Fibroblast of skin of abdomen (primary cell): ENCODE measurements at places on chromosomes 7 and 10.

GRCh38 chr10:48193556-48193955 is 80.9 kb downstream of the FRMPD2 start:
- DNase-seq: no peak

- DNase-seq: no peak
Measured at GRCh38 chr10:7856678-7857077, 38.4 kb downstream of the TAF3 start.

GRCh38 chr7:85736085-85736484 is 549.2 kb upstream of the SEMA3D start:
- DNase-seq: no peak

GRCh38 chr10:129961157-129961701 is 2.8 kb downstream of the EBF3 start:
- DNase-seq: no peak

DNA sequence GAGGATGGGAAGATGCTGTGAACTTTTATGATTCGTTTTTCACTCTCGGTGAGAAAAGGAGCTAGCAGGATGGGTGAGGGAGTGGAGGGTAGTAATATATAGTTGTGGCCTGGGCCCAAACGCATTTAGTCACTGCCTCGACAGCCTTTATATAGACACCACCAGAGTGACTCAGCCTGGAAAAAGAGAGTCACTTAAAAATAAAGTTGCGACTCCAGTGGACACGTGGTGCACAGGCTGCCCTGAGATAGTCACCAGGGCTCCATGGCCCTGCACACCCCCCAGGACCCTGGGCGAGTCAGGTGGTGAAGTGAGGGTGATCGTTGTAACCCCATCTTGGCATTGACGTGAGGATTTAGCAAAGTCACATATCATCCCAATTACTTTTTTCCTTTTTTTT is 106.7 kb downstream of the CUX1 start:
- DNase-seq: peak; percentile 76

DNA sequence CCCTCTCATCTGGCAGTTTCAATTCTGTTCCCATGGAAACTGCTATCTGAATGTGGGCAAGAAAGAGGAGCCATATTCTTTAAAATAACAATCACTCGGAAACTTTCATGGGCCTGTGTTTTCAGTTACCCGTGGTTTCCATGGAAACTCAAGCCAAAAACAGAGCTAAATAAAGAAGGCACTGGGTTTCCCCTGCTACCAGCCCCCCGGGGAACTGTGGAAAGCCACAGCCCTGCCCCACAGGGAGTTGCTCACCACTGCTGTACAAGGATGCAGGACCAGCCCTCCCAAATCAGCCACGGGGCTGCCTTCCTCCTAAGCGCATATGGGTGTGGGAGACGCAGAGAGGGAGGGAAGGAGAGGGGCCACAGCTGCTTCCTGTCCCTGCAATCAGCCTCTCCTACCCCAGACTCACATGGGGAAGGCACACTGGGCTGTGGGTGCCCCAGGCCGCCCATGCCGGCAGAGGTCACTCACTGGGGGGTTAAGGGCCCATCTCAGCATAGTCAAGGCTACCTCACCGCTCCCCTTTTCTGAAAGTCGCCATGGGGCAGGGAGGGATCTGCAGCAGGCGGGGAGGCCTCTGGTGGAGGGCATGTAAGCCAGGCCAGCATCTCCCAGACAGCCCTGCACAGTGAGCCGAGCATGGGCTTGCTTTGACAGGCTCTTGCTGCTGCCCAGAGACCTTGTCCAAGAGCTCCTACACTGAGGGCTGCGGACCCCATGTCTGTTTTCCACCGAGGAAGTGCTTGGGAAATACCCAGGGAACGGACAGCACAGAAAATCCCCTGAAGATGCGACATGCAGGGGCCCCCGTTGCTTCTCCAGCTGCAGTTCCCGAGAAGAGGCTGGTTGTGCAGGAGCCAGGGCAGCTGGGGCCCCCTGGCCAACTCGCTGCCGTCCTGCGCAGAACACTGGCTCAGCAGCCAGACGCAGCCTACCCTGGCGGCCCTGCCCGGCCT is 157.3 kb upstream of the PPP2R2D start:
- no peak for DNase-seq
